ENCODE measurements at places on chromosomes 4 and X.
A peak's percentile ranks its signal among the peaks of the same experiment; 100 is the strongest.

DNA sequence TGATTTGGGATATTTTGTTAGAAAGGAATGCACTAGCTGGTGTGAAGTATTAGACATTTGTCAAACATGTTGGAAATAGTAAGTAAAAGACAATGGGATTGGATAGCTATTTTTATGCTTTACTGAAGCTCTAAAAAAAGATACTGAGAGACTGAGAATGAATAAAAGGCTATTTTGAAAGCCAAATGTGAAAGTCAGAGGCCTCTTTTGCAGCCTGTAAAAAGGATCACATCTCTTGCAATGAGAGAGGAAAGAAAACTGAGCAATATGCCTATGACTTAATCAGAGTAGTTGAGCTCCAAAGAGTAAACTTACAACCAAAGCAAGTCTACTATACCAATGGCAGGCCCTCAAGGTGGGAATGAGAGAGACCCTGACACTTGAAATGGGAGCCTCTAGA, 212.6 kb upstream of the LCORL start:
- no peak for DNase-seq

- no peak for DNase-seq
These were observed 10.6 kb downstream of the C4orf54 start for GRCh38 chr4:99647071-99647470.

GRCh38 chr4:83413676-83414075, 41.9 kb downstream of the HELQ start:
- DNase-seq = no peak

DNA sequence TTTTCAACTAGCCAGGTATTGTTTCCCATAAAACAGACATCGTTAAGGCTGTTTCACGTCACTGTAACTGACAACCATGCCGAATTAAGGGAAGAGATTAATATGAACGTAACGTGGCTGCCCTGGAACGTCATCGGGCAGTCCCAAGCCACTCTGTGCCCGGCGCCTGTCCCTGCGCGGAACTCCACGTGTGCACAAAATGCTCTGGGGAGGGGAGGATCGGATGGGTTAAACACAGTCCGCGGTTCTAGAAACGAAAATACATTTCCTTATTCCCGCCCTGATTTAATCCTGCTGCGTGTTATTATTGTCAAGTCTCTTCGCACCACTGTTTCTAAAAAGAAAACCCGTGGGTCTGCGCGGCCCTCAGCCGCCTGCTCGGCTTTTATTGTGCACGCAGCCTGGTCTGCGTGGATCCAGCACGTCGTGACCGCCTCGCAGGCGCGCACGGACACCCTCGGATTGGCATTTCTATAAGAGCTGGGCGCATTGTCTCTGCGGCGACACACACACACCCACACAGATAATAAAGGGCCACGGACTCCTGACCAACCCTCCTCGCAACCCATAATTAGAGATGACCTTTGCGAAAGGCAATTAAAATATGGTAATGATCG, 69.6 kb upstream of the BCOR start:
- DNase-seq = no peak

DNA sequence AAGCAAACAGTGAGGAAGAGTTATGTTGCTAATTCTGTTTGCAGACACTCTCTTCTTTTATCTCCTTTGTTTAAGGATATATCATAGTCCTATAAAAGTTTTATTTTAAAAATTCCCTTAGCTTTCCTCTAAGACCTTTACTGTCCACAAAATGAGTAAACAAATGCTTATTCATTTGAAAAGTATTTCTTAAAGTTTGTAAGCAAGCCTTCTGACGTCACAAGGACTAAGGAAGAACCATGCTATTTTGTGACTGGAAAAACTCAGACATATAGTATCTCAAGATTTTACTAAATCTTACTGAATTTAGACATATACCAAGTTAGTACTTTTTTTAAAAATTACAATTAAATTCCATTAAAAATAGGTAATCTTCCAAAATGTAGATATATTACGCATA, 5.2 kb upstream of the RBMXL3 start:
- no peak for DNase-seq

DNA sequence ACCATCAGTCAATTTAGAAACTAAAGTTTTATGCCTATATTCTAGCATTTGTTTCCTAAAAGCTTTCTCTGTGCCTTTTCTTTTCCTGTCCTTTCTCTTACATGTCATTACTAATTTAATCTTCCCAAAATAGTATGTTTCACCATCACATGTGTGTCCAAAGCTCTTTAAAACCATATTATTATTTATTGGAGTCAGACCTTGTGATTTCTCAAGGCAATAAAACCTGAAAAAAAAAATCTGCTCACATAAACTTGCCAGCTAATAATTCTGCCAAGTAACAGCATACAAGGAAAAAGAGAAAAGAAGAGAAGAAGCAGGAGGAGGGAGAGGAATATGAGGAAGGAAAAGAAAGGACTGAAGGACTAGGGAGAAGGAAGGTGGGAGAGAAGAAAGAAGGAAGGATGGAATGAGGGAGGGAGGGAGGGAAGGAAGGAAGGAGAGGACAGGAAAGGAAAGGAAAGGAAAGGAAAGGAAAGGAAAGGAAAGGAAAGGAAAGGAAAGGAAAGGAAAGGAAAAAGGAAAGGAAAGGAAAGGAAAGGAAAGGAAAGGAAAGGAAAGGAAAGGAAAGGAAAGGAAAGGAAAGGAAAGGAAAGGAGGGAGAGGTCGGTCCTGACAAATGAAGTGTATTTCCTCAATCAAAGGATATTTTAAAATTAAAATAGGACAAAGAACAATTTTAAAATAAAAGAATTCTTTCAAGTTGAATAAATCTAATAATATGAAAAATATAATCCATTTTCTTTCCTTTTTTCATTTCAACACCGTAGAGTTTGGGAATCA, 57.4 kb downstream of the ANTXR2 start:
- DNase-seq = no peak

- DNase-seq = peak; percentile 59
These were observed 53.2 kb upstream of the ABCG2 start for GRCh38 chr4:88211473-88212252.

GRCh38 chr4:20252656-20253282, 1.1 kb downstream of the SLIT2 start:
- DNase-seq = no peak

DNA sequence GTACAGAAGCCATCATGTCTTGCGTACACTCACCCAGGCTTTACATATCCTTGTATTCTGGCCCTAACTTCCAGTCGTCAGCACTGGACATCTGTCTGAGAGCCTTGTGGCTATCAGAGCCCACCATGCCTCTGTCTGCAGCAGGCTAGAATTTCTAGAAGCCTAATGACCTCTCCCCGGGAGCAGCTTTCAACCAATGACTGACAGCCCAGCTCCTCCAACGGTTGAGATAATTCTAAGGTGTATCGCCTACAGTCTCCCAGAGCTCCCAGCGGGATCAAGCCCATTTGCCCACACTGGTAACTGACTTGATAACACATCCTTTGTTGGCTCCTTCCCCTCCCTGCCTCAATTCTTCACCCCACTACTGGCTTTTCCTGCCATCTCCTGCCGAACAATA, 562.8 kb downstream of the BCOR start:
- DNase-seq = no peak

- DNase-seq = no peak
These were observed 25.8 kb upstream of the ARHGAP24 start for GRCh38 chr4:85448906-85449890.

DNA sequence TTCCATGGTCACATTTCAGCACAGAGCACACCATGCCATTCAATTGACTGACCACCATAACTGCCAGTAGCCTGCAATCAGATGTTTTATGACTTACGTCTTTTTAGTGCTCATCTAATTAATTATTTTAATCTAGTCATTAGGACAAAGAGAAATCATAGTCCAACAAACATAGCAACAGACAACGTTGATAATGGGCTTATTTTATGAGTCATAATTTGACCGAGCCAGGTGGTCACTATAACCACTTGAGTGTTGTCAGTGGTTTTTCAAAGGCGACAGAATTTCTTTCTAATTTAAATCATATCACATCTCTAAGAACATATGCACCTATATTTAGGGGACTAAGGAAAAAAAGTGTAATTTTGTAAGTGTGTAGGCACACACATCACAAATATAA, 1.9 kb downstream of the SEC24D start:
- DNase-seq = no peak

DNA sequence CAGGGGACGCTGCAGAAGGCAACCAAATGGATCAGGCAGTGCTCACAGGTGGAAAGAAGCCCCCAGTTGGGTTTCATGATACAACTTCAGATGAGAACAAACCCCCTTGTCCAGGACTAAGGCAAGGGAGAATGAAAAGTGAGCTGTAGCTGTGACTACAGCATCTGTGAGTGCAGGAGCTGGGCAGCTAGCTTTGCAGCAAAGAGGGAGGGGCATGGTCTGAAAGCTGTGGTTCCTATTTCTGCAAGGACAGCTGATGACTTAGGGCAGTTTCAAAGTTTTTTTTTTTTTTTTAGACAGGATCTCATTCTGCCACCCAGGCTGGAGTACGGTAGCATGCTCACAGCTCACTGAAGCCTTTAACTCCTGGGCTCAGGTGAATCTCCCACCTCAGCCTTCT, 1317.4 kb upstream of the DIAPH2 start:
- no peak for DNase-seq
